ENCODE measurements at places on chromosomes 1 and 21.

DNA sequence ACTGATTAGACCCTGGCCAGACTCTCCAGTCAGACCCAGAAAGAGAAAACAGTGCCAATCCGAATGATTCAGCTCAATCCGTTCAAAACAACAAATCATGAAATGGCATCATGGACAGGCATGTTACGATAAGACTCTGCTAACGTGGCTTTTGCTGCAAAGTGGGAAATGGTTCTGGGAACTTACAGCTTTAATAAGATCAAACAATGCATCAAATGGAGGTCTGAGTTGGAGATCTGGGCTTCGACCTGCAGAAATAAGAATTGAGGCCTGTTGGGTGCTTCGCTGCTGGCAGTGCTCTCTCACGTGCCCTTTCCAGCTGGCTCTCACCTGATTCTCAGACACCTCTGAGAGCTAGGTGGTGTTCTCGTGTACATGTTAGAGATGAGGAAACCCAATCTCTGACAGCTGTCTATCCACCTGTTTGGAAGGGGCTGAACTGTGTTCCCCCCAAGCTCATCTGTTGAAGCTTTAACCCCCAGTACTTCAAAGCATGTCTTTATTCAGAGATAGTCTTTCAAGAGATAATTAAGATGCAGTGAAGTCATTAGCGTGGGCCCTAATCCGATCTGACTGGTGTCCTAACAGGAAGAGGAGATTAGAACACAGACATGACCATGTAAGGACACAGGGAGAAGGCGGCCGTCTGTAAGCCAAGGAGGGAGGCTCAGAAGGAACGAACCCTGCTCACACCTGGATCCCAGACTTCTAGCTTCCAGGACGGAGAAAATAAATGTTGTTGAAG is 45.5 kb upstream of the ETS2 start:
- no peak for DNase-seq

DNA sequence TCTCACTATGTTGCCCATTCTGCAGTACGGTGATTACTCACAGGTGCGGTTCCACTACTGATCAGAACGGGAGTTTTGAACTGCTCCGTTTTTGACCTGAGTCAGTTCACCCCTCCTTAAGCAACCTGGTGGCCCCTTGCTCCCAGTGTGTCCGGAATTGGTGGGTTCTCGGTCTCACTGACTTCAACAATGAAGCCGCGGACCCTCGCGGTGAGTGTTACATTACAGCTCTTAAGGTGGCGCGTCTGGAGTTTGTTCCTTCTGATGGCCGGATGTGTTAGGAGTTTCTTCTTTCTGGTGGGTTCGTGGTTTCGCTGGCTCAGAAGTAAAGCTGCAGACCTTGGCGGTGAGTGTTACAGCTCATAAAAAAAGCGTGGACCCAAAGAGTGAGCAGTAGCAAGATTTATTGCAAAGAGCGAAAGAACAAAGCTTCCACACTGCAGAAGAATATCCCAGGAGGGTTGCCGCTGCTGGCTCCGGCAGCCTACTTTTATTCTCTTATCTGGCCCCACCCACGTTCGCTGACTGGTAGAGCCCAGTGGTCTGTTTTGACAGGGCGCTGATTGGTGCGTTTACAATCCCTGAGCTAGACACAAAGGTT is 17.6 kb upstream of the PARP1 start:
- DNase-seq: peak; percentile 70

GRCh38 chr1:46667782-46668760 is at the start of gene ATPAF1:
TSS of gene ATPAF1 (minus strand) at chr1:46668364. CDS start at chr1:46668322, 42 bp downstream.
- peak; percentile 84 for DNase-seq

- no peak for DNase-seq
These were observed 308.3 kb upstream of the AJAP1 start for GRCh38 chr1:4346131-4346530.

DNA sequence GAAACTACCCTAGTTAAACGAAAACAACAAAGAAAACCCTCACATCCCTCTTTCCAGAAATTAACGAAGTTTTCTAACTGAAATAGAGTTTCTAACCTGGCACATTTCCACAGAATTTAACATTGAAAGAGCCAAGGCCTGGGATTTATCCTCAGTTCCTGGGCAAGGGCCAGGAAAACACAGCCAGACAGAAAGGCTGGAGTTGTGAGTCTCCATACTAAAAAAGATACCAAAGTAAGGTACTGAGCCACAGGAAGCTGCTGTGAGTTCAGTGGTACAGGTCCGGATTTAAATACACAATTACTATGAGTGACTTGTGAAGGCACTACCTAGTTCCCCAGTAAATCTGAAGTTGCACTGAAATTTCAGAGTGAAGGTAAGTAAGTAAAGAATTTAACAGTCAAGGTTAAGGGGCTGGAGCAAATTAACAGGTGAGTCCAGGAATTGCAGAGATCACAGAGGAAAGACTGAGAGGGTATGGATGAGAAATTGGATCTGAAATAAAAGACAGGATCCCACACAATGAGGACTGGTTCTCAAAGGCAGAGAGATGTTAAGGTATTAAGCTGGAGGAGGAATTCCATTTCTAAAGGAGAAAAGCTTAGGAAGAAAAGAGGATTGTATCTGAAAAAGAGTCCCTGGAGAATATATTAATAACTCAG is 905 bp downstream of the LIX1L start:
- DNase-seq: no peak

DNA sequence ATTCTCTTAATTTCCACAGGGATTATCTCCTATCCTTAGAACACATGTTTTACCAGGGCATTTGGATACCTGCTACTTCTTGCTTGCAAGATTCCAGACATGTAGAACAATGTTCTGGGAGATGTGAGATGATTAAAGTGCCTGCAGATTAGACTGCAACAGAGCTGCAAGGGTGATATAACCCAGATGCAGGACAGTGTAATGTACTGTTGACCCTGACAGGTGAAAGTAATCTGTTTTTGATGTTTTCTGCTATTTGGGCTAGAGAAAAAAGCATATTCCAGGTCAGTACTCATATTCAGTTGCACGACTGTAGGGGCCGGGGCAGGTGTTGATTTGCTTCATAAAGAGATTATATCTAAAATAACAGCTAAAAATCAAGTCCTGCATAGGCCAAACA is 27.1 kb upstream of the TMEM54 start:
- DNase-seq: no peak

GRCh38 chr1:152110860-152111514 is 4.3 kb downstream of the TCHH start:
- peak; percentile 73 for DNase-seq

DNA sequence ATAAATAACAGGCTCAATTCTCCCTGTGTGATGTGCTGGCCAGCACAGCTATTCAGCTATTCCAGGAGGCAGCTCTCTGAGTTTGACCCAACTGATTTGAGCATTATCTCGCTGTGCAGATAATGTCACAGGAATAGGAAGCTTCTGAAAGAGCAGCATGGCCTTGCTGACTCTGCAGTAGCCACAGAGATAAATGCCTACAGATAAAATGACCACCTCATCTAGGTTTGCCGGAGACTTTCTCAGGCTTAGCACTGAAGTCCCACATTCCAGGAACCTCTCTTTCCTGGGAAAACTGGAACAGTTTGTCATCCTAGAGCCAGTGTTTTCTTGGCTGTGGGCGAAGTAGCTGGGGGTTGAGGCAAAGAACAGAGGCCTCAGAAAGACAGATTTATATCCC is 98.9 kb downstream of the MRPL39 start:
- no peak for DNase-seq

- no peak for DNase-seq
These were observed 8.2 kb downstream of the BACH1 start for GRCh38 chr21:29306920-29307319.

GRCh38 chr1:77926561-77927357 is 38.3 kb downstream of the NEXN start:
- no peak for DNase-seq

- DNase-seq: peak; percentile 59
These were observed 830 bp downstream of the INPP5B start for GRCh38 chr1:37945743-37946702.

- no peak for DNase-seq
These were observed 1.4 kb downstream of the RWDD2B start for GRCh38 chr21:29017639-29018237.

- DNase-seq: no peak
These were observed 10.8 kb downstream of the BLACAT1 start for GRCh38 chr1:205444931-205445645.

DNA sequence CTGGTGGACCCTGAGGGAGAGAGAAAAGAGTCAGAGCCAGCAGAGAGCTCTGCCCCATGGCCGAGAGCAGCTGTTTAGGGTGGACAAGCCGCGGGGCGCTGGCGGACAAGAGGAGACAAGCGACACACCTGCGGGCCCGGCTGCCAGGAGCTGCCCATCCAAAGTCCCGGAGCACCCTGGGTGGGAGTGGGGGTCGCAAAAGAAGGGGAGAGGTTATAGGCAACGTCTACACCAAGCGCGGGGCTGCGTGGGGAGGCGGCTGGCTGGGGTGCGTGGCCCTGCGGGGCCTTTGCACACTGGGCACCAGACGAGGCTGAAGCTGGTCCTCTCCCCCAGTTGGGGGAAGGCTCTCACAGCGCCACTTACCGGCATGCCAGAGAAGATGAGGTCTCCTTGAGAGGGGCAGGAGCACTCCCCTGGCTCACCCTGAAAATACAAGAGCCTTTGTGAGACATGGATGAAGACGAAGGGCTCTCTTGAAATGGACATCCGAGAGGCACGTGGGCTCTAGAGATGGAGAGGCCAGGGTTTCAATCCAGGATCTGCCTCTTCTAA is 24.1 kb downstream of the COL16A1 start:
- no peak for DNase-seq

GRCh38 chr1:245588116-245588639 is 433.4 kb downstream of the KIF26B start:
- DNase-seq: no peak

GRCh38 chr1:152928671-152929070 is 18.3 kb upstream of the SPRR5 start:
- DNase-seq: no peak

GRCh38 chr1:28921286-28921869 is 7.0 kb downstream of the EPB41 start:
- DNase-seq: no peak

GRCh38 chr1:213050745-213051126 is 305 bp upstream of the RPS6KC1 start:
- DNase-seq: no peak

GRCh38 chr1:245923215-245923614 is 583.9 kb downstream of the SMYD3 start:
- no peak for DNase-seq

DNA sequence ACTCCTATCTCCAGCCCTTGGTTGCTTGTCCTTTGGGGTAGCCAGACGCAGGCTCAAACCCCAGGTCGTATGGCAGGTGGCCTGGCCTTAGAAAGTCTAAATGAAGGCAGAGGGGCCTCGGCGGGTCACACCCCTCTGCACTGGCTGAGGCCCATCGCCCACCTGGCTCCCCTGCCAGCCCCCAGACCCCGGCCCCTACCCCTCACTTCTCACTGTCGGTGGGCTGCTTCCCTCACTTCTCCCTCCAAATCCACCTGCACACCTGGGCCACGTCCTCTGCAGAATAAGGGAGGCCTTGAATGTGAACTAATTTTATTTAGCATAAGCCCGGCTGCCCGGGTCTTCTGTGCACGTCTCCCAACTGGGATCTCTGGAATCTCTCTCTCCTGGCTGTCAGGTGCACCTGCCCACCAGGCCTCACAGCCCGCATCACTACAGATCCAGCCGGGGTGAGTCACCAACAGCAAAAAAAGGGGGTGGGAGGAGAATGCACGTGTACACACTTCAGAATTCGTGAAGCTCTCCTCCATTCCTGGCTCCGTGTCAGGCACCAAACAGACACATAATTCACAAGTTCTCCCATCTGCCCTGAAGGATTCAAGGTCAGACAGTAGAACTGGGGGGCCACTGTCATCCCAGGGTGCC is 107.5 kb upstream of the SIM2 start:
- DNase-seq: no peak

DNA sequence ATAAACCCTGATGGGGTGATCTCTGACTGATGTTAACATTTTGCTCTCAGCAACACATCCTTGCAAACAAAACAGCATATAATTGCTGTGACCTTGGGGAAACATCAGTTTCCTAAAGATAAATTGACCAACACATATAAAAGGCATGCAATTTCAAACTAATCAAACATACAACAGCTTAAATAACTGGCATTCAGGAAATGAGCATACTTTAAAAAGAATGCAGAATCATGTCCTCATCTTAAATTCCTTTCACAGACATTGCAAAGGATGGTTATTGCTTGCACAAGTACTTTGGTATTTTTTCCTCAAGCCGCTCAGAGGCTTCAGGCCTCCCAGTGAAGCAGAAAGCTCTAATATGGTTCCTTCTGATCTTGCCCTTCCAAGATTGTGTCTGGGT is 53.4 kb upstream of the RGS18 start:
- DNase-seq: no peak

Data from activated CD8-positive, alpha-beta memory T cell treated with anti-CD3 and anti-CD28 coated beads for 24 hours (primary cell).